ENCODE measurements at places on chromosomes 3 and 15.

GRCh38 chr3:9008550-9009255, 45.4 kb upstream of the RAD18 start:
- DNase-seq, result no peak

GRCh38 chr3:175672119-175672689, 813.1 kb downstream of the NAALADL2 start:
- no peak for DNase-seq

DNA sequence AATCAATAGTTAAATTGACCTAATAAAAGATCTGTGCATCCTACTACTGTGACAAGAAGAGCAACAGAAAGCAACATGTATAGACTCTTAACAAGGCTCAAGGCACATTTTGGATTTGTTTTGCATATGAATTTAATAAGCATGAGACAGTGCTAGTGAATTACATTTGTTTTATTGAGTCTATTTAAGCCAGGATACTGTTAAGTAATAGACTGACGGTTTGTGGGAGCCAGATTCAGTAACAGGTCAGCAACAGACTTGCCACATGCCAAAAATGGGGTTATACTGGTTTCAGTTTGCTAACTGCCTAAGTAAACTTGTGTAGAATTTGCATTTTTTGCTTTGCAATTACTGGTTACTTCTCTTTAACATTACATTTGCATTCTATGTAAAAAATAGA, 54.0 kb downstream of the MBNL1 start:
- DNase-seq, result no peak

DNA sequence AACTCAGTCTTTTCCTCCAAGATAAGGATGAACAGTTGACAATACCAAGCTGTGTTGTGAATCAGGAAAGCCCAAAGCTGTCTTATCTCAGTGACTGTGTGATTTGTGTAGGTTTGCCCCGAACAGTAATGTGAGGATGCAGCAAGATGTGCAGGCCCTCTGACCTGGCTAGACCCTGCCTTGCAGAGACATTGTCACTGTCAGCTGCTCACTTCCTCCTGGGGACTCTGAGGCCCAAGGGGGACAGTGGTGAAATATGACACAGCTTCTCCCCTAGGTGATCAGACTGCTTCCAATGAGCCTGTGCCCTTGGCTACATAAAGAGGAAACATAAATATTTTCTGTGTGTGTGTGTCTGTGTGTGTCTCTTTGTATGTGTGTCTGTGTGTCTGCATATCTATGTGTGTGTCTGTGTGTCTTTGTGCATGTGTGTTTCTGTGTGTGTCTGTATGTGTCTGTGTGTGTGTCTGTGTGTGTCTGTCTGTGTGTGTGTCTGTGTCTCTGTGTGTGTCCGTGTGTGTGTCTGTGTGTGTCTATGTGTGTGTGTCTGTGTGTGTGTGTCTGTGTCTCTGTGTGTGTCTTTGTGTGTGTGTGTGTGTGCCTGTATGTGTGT, 21.7 kb downstream of the LRRK1 start:
- no peak for DNase-seq

DNA sequence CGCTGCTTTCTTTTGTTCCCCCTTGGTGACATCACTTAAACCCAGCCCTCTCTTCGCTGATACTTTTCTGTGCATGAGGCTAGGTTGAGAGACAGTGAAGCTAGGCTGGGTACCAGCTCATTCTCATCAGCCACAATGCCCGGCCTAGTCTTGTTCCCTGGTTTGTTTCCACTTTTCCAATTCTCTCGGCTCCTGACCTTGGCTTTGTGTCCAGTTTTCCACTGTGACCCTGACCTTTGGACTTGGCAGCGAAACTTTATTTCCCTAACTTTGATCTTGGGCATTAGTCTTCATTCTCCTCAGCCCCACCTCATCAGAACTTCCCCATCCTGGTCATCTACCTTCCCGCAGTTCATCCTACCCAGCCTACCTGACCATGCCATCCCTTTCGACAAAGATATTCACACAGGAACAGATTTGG, 908 bp upstream of the ADPGK start:
- no peak for DNase-seq

DNA sequence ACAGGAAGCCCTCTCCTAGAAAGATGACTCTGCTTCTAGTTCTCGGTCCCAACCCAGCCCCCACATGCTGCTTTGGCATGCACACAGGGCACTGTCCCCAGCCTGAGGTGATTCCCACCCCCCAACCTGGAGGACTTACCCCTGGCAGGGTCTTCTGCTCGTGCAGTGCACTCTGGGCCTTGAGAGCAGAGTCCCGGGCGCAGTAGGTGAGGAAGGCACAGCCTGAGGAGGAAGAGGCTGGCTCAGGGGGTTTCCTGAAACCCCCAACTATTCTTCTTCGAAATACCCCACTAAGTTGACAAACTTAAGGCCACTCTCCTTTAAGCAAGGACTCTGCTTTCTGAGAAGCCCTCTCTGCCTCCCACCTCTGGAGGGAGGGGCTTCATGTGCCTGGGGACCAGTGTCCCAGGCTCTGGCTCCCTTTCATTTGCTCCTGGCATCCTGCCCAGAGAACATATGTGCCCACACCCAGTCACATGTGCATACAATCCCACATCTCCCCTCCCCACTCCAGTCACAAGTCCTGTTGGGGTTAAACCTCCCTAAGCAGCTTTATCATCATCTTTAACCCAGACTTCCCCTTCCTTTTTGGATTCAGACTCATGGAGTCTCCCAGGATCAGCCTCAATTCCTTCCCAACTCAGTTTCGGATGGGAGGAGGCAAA, 4.1 kb downstream of the CELF6 start:
- DNase-seq, result no peak

- no peak for DNase-seq
Measured at GRCh38 chr3:121155028-121155427, 247.0 kb downstream of the STXBP5L start.

GRCh38 chr3:101104321-101104720, 111.1 kb upstream of the ABI3BP start:
- no peak for DNase-seq

DNA sequence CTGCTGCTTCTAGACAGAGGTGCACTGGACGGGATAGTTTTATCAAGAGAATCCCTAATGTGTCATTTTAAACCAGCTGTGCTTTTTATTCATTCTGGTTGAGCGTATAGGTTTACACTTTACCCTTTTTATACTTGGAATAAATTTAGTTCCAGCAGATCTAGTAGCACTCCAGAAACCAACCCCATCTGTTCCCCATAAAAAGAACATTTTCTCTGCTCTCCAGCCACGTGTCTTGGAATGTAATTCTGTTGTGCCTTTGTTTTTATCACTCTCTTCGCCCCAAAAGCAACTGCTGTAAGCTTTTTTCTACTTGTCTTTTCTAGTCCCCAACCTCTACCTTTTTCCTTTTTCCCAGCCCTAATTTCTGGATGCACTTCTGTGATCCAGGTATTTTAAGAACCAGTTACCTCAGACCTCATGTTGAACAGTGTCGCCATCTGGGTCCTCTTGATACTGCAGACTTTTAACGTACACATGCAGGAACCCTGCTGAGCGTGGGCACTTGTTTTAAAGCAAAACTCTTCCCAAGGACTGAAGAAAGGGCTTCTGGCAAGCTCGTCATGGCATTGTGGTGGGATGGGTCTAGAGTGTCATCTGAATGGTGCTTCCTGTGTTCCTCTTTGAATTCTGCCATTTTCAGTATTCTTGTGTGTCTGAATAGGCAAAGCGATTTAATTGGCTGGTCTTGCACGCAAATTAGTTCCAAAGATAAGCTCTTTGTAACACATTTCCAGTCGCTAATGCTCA, 5.7 kb upstream of the EXOG start:
- DNase-seq, result no peak

DNA sequence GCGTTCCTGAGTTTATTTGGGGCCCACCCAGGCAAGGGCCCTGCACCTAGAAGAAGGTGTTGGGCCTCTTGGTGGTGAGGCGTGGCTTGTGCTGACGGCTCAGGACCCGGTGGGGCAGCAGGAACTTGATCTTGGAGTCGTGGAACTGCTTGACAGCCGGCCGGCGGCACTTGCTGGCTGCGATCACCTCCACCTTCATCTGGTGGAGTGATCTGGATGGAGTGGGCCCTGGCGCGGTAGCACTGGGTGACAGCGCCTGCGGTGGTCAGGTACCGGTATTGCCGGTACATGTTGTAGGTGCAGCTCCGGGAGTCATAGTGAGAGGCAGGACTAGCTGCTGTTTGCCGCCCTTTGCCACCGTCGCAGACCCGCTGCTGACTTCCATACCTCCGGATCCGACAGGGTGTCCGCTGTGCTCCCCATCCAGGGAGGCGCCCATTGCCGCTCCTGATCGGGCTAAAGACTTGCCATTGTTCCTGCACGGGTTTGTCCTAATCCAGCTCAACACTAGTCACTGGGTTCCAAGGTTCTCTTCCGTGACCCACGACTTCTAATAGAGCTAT, 136.8 kb downstream of the ANO10 start:
- DNase-seq, result no peak

GRCh38 chr15:68488966-68489365, 57.0 kb upstream of the ITGA11 start:
- no peak for DNase-seq

- no peak for DNase-seq
Measured at GRCh38 chr3:32340611-32341365, 50.9 kb upstream of the CMTM7 start.

DNA sequence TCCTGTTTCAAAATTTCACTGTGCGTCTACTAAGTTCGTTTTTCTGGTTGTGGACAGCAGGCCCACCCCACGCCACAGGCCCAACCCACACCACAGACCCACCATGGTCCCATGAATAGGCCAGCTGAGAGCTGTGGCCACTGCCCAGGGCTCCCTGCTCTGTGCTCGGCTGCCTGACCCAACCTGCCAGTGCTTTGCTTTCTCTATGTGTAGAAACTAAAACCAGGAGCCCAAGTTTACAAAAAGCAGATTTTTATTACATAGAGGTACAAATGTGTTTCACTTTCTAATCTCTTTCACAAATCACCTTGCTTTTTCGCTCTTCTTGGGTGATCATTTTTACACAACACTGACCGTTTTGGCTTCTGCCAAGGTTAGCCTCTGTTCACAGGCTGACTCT, 69.1 kb downstream of the HERC2 start:
- DNase-seq, result no peak

- DNase-seq, result no peak
Measured at GRCh38 chr3:9715764-9716437, 12.3 kb downstream of the CPNE9 start.

DNA sequence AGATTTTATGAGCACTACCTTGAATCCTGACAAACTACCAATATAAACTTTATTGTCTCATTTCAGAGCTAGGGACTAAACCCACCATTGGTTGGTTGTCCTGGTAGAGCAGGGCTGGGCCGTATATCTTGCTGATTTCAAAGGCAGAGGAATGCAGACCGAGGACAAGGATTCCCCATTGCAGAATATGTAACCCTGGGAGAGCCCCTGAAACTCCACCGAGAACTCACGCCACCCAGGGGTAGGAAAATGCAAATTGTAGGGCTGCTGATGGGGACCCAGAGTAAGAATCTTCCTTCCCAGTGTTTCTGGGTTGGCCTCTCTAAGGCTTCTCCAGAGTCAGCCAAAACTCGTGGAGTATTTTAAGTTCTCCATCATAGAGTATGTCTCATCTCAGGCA, 235.3 kb downstream of the ABHD5 start:
- no peak for DNase-seq

Data from activated T-helper 9 cell treated with anti-CD3 and anti-CD28 coated beads, Interleukin-2, amount 50 U/mL, for 16 hours (primary cell).